ENCODE measurements at places on chromosomes 3 and 15.

DNA sequence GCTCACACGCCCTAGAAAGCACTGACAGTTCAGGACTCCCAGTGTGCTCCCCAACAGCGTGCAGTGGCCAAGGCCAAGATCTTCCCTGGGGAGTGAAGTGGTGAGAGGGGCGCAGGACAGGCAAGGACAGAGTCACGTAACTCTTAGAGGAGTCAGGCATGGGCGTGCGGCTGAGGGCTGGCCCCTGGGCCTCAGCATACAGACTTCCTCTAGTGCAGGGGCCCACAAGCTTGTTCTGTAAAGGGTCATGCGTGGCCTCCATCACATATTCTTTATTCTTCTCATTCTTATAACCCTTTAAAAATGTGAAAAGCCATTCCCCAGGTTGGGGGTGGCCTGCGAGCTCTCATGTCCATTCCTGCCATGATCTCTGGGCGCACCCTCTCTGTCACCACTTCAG is 25.2 kb downstream of the TMEM43 start:
- no peak overlapping the region for H3K27ac ChIP-seq
- H3K4me1 ChIP-seq: peaks cover 10% of the 10 kb centered on the region
- H3K27me3 ChIP-seq: no peaks in the 10 kb centered on the region

DNA sequence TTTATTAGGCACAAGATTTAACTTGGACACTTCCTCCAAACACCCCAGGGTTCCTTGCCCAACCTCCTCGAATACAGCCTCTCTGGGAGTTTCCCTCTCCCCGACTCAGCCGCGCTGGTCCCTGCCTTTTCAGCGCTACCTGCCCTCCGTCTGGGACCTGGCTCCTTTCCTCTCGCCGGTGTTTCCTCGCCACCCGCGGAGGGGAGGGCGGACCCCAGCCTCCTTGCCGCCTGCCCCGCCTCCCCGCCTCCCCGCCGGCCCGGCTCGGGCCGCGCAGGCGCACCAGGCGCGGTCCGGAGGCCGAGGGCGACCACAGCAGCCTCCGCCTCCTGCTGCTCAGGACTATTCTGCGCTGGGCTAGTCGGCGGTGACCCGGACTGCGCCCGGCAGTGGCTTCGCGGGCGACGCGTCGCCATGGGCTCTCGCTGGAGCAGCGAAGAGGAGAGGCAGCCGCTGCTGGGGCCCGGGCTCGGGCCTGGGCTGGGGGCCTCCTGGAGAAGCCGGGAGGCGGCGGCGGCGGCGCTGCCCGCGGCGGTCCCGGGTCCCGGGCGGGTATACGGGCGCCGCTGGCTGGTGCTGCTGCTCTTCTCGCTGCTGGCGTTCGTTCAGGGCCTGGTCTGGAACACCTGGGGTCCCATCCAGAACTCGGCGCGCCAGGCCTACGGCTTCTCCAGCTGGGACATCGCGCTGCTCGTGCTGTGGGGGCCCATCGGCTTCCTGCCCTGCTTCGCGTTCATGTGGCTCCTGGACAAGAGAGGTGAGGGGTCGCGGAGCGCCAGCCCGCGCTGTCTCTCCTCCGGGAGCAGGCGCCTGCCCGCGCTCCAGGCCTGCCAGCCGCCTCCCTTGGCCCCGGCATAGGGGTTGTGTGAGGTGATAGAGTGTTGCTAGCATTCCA is at the start of gene SLC49A4:
TSS of gene SLC49A4 (plus strand) at position 291 of the 895 bp plus-strand sequence. CDS start at position 415, 124 bp downstream.
- H3K36me3 ChIP-seq: no peaks in the 10 kb centered on the region
- no peaks in the 10 kb centered on the region for H3K27me3 ChIP-seq
- DNase-seq: peak; percentile 78
- H3K27ac ChIP-seq: peak within 1 kb of the TSS; percentile 96
- H3K4me3 ChIP-seq: peak within 1 kb of the TSS; percentile 88
- H3K4me1 ChIP-seq: peaks cover 15% of the 10 kb centered on the region

DNA sequence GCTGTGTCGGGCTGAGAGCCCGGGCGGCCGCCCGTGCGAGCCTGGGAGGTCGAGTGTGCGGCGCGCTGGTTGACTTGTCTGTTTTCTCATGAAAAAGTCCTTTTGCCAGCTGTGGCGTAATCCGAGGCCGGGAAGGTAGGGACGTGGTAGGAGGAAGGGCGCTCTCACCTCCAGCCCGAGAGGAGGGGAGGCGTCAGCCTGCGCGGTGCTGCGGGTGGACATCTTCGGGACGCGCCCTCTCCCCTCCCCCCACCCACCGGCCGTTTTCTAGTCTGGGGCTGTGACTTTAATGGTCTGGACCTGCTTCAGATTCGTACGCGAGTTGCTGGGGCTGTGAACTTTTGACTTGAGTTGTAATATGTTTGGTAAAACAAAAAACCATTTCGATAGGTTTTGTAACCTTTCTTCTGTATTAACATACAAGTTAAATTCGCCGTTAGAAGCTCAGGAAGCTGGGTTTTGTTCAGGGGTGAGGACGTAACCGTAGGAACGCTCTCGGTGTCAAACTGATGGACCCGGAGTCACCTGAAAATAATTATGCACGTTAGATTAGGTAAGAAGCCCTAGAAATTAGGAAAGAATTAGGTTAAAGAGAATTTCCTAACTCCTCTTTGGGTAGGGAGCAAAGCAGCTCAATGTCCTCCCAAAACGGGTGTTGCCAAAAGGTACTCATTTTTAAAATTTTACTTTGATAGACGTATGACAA is 762 bp downstream of the NCK1 start:
- H3K27ac ChIP-seq: peak overlapping the region; percentile 98
- no peaks in the 10 kb centered on the region for H3K27me3 ChIP-seq
- no peak for DNase-seq
- H3K4me3 ChIP-seq: peak overlapping the region; percentile 98

- no peak overlapping the region for H3K4me3 ChIP-seq
- H3K27ac ChIP-seq: no peak overlapping the region
- H3K36me3 ChIP-seq: no peaks in the 10 kb centered on the region
- no peak for DNase-seq
- peaks cover 11% of the 10 kb centered on the region for H3K27me3 ChIP-seq
Observed at GRCh38 chr3:10373686-10374261, 52.9 kb upstream of the SEC13 start.

GRCh38 chr3:195854628-195855294 is 43.0 kb upstream of the MUC4 start:
- H3K4me1 ChIP-seq: peaks cover 21% of the 10 kb centered on the region
- H3K27ac ChIP-seq: no peak overlapping the region
- no peak overlapping the region for H3K4me3 ChIP-seq
- H3K27me3 ChIP-seq: peaks cover 11% of the 10 kb centered on the region

- no peak for DNase-seq
- no peaks in the 10 kb centered on the region for H3K4me1 ChIP-seq
- peaks cover 12% of the 10 kb centered on the region for H3K27me3 ChIP-seq
- no peaks in the 10 kb centered on the region for H3K36me3 ChIP-seq
Observed at GRCh38 chr15:66777596-66778313, 75.7 kb downstream of the SMAD6 start.

DNA sequence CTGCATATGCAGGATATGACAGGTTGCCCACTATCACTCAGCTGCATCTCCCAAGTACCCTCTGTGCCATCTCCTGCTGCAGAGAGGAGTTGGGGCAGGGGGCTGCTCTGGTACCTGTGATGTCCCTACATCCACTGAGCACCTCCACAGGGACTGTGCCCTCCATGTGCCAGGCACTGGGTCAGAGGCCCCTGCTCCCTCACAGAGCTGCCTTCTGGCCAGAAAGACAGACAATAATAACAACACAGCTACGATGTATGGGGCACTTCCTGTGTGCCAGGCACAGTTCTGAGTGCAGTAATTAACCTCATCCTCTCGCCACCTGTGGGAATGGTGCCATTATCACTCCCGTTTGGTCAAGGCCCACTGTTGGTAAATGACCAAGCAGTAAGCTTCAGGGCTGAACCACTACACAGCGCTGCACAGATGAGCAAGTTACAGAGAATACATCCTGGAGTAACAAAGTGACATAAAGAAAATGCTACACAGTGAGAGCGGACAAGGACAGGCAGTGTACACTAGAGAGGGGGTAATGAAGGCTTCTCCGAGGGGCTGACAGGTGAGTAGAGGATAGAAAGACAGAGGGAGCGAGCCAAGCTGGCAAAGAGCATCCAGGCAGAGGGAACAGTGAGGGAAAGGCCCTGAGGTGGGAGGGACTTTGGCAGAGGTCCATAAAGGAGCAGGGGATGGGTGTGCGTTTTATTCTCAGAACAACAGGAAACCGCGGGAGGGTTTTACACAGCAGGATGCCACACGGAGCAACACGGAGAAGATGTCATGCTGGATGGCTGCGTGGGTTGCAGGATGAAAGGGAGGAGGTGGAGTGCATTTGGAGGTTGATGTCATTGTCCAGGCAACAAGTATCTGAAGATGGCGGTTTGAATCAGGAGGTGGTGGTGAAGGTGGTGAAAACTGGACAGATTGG is 13.6 kb downstream of the WNT7A start:
- H3K27ac ChIP-seq: no peak overlapping the region
- H3K4me1 ChIP-seq: no peaks in the 10 kb centered on the region
- H3K27me3 ChIP-seq: peaks cover 60% of the 10 kb centered on the region
